Spinal cord (tissue), 10 donors: ENCODE measurements at places on chromosomes 4 and X. TPM values are rescaled to one million over a fixed set of nuclear protein-coding genes. Genes with fewer than 3 reads are reported as not detected.

TAF1 gene
- 53.6 TPM for total RNA-seq

GRCh38 chrX:19747652-19748610, 139.5 kb downstream of the SH3KBP1 start:
- H3K4me3 ChIP-seq, result no peak overlapping the region
- H3K4me1 ChIP-seq, result peaks cover 9% of the 10 kb centered on the region
- H3K27ac ChIP-seq, result no peak overlapping the region
- no peaks in the 10 kb centered on the region for H3K36me3 ChIP-seq

CCDC120 gene
- 3.5 TPM for total RNA-seq

- no peak overlapping the region for H3K27ac ChIP-seq
- no peak overlapping the region for H3K4me3 ChIP-seq
- H3K36me3 ChIP-seq, result no peaks in the 10 kb centered on the region
- peaks cover 14% of the 10 kb centered on the region for H3K4me1 ChIP-seq
- peaks cover 40% of the 10 kb centered on the region for H3K27me3 ChIP-seq
Measured at GRCh38 chrX:39165185-39165584, 363.9 kb downstream of the MID1IP1 start.

- peaks cover 17% of the 10 kb centered on the region for H3K4me1 ChIP-seq
- peak overlapping the region; percentile 84 for H3K27ac ChIP-seq
- no peak for DNase-seq
- H3K36me3 ChIP-seq, result no peaks in the 10 kb centered on the region
Measured at GRCh38 chr4:139553751-139554641, 2.0 kb downstream of the SETD7 start.

STPG2 gene
- total RNA-seq, result 2.7 TPM

NUDT6 gene
- total RNA-seq, result 11.1 TPM

- peaks cover 62% of the 10 kb centered on the region for H3K4me1 ChIP-seq
- H3K36me3 ChIP-seq, result no peaks in the 10 kb centered on the region
- no peak overlapping the region for H3K4me3 ChIP-seq
- no peak overlapping the region for H3K27ac ChIP-seq
- H3K27me3 ChIP-seq, result peaks cover 97% of the 10 kb centered on the region
Measured at GRCh38 chr4:173525118-173526011, 4.7 kb downstream of the HAND2 start.

CCNA2 gene
- 16.4 TPM for total RNA-seq

GLRA2 gene
- total RNA-seq, result 52.1 TPM

GRCh38 chr4:109007976-109008375, 245.1 kb upstream of the ETNPPL start:
- H3K4me1 ChIP-seq, result no peaks in the 10 kb centered on the region
- DNase-seq, result no peak
- no peaks in the 10 kb centered on the region for H3K36me3 ChIP-seq
- H3K27me3 ChIP-seq, result no peaks in the 10 kb centered on the region
- no peak overlapping the region for H3K4me3 ChIP-seq

ABLIM2 gene
- 12.2 TPM for total RNA-seq
